Renal cortex interstitium (tissue), 15 donors: ENCODE measurements at places on chromosomes 11 and 22. TPM values are rescaled to one million over a fixed set of nuclear protein-coding genes. Genes with fewer than 3 reads are reported as not detected.
A peak's percentile ranks its signal among the peaks of the same experiment; 100 is the strongest.

- no peak for DNase-seq
Measured at GRCh38 chr11:92180226-92180625, 44.4 kb upstream of the FAT3 start.

DNA sequence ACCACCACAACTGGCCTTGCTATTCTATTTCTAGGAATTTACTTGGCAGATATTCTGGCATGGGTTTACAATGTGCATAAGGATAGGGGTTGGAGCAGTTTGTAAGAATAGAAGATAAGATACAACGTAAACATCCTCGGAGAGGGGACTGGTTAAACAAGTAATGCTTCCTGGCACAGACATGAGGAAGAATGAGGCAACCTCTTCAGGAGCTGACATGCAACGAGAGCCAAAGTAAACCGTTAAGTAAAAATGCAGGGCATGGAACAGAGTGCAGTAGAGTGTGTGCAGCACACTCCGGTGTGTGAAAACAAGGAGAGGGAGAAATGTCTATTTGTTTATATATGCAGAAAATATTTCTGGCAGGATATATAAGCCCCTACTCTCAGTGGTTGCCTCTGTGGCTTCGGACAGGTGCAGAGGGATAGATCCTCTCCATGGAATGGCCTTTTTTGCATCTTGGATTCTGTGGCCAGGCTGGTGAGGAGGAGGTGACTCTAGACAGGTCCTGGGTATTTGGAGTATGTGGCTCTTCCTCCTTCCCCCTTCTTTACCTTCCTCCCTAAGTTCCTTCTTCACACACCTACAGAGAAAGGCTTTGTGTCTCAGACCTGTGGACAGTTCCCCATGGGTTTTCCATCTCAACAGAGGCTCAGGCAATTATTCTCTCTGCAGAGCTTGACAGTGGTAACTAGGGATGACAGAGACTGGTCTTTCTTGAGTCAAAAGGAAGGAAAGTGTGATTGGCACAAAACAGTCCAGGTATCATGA lies 2.5 kb downstream of the RAB36 start:
- DNase-seq, result no peak

- DNase-seq, result no peak
Measured at GRCh38 chr11:12456651-12457579, 79.5 kb downstream of the PARVA start.

DNA sequence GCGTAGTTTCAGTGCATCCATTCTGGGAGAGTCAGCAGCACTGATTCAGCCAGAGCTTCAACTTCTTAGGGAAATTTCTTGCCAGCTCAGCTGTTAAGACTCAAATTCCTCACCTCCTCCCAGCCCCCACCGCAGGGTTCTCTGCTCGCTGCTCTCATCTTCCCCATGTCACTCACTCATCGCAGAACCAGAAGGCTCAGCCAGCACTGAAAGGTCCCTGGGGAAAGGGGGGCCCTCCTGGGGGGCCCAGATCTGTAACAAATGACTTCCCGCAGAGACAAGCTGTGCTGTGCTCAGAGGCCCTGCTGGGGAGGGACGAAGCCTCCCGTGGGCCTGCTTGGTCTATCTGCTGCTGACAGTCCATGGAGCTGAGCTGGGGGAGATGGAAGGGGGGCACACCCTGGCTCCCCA lies 220.6 kb downstream of the NTM start:
- DNase-seq, result no peak

DNA sequence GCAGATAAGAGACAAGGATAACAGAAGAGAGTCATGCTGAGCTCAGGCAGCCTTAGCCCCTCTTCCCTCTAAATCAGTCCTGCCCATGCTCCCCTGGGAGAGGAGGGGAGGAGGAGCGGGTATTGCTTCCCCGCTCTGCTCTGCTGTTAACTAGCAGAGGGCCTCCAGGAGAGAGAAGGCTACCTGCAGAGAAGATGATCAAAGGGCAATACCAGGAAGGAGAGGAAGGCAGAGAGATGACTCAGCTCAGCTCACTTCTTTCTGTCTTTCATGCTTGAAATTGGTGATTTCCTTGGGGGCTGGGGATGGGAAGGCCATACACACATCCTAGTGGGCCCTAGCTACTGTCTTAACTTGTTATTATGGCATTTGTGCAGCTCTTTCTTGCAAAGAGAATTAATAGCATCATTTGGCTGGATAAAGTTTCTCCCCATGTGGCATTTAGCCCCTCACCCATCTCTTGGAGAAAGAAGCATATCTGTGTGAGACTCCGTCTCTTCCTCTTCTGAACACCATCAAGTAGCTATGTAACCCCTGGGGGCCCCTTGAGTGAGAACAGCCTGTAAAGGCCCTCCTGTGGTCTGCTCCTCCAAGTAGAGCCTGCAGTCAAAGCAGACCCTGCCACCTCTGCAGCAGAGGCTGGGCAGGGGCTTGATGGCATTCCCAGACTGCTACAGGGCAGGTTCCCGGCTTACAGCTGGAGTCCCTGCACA lies 33.4 kb upstream of the AMOTL1 start:
- no peak for DNase-seq

Gene CFAP300
- polyA plus RNA-seq, result 6.5 TPM

GRCh38 chr11:2265396-2265795 lies 5.0 kb downstream of the ASCL2 start:
- DNase-seq, result no peak

DNA sequence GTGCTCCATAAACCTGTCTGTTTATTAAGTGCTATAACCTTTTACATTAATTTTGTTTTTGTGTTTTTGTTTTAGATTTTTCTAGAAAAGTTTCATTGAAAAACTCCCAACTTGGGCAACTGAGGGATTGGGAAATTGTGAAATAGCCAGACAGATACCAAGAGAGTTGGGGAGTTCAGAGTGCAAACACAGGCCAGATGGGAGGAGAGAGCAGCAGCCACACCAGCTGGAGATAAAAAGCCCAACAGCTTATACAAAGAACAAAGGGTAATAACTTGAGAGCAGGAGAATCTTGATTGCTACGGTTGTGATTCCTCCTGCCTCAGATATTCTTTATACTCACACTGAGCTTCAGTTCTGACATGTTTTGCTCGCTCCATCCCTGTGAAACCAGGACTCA lies 1642.2 kb downstream of the LRRC4C start:
- DNase-seq, result peak; percentile 1

Gene CCDC117
- 43.1 TPM for polyA plus RNA-seq

Gene CCDC81
- polyA plus RNA-seq, result 1.1 TPM

DNA sequence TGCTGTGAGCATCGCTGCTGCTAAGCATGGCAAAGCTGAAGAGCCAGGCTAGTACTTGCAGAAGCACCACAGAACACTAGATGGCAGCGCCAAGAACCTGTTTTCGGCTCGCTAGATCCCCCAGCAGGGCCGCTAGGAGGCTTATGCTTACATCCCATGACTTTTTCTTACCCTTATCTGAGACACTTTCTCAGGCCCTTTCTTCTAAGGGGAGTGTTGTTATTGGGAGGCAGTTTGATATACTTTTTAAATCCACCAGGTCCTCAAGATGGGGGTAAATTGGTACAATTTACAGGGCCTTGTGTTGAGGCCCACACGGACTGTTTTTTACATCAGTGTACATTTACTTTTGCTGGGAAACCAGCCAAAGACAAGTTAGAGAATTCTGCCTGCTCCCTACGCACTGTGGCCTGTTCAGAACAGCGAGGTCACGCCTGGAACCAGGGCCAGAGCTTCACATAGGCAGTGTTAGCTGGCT lies 4.0 kb downstream of the TRIM6 start:
- DNase-seq, result no peak

DNA sequence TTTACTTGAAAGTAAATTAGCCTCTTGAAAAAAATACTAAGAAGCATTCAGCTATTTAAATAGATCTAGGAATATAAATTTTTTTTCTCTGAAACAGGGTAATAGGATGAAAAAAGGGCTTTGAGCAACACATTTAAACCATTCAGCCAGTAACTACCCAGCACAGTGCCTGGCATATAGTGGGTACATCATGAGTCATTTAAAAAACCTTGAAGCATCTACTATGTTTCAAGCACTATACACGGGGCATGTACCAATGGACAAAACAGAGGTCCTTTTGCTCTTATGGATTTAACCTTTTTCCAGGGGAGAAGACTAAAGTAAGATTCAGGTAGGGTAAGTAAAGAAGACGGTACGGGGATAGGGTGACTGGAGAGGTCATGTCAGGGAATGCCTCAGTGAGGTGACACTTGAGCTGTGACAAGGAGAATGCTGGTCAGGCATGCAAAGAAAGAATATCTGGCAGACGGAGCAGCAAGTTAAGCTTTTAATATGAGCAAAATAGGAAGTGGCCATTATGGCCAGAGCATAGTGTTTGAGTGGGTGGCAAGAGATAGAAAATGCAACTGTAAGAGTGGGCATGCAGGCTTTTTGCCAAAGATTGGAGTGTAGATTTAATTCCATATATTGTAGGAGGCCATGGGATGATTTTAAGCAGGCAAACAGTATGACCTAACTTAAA lies 101.1 kb downstream of the HIPK3 start:
- no peak for DNase-seq

DNA sequence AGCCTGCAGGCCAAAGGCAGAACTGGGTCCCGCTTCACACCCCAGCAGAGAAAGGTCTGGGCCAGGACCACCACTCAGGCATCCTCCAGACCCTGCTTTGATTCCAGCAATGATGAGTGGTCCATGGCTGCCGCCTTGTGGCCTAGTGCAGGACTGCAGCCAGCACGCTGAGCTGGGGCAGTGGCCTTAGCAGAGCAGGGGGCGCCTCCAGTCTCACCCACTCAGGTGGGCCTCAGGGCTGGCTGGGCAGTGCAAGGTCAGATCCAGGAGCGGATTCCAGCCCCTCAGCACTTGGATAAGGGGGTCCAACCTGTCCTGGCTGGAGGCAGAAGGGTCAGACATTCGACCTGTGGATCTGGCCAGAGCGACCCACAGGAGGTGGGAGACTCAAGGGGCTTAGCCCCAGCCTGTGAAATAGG lies 9.6 kb upstream of the PDE2A start:
- no peak for DNase-seq

Gene RFPL3
- polyA plus RNA-seq, result 0.18 TPM

GRCh38 chr22:27075891-27076290 lies 418.5 kb downstream of the MIAT start:
- DNase-seq, result no peak

Gene CRACR2B
- 19.4 TPM for polyA plus RNA-seq

DNA sequence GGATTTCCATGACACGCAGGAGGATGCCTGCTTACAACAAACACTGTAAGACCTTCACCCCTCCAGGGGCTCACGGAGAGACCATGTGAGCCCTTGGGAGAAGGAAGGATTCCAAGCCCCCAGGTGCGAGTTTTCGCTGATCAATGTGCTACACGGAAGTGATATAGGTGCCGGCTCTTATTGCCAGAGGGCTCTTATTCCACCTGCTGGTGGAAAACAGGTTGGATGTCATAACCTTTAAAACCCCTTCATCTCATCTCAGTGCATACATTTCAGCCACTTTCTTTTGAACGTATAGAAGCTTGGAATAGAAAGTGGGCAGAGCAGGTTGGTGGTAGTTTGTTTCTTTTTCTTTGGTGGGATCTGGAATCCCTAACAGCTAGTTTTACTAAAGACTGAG lies 25.8 kb downstream of the LAYN start:
- no peak for DNase-seq

DNA sequence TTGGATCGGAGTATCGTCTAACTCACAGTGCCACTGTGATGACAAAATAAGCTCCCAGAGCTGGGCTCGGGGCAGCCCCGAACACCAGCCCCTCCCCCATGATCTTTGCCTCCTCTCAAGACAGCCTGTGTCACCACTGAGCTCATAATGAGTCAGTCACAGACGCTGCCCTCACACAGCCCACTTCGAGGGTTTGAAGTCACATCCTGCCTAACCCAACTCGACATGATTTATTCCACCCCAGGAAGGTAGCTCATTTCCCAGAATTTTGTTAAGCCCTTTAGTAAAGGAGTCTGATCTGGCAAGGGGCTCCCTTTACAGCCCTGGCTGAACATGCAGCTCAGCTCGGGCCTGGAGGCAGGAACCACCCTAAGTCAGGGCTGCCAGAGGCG lies 22.8 kb downstream of the MYH9 start:
- DNase-seq, result no peak

- DNase-seq, result no peak
Measured at GRCh38 chr11:103737037-103737622, 299.3 kb upstream of the DDI1 start.

- DNase-seq, result no peak
Measured at GRCh38 chr11:24828938-24829605, 332.2 kb downstream of the LUZP2 start.

DNA sequence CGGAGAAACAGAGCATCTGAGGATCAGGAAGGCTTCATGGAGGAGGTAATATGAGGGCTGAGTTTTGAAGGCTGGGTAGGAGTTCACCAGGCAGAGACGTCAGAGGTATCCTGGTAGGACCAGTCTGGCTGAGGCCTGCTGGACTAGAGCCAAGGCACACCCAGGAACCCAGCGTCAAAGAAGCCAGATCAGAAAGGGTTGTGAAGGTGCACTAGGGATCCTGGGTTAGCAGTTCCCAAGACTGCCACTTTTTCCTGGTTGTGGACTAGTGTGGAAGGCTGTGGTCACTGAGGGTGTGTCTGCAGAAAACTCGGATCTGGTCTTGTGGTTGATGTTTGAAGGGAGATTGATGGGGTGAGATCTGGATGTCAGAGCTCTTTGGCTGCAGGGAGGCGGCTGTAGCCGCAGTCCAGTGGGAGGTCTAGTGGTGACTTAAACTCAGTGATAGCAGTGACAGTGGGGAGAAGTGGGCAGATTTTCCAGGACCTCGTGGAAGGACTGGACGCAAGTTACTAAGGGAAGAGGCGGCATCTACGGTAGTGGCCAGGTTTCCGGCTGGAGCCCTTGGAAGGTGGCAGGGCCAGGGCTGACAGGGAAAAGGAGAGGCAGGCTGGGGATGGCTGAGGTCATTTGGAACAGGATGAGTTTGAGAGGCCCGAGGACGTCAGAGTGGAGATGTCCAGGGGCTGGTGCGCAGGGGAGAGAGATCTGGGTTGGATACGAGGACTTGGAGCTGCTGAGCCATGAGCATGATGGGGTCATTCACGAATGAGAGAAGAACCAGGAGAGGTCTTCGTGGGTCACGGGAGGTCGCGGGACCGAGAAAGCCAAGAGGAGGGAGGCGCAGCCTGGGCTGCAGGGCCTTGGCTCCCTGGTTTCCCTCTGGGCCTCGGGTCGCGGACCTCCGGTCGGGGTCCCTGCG lies 10.9 kb downstream of the RELA start:
- DNase-seq, result no peak

GRCh38 chr11:48043991-48044512 lies 63.7 kb downstream of the PTPRJ start:
- no peak for DNase-seq

Gene ATG16L2
- 54.8 TPM for polyA plus RNA-seq

- DNase-seq, result no peak
Measured at GRCh38 chr11:65868076-65868667, 4.4 kb downstream of the EFEMP2 start.

GRCh38 chr11:62131170-62131464 lies 7.3 kb downstream of the INCENP start:
- no peak for DNase-seq

- DNase-seq, result no peak
Measured at GRCh38 chr11:61098778-61099177, 3.5 kb upstream of the CD5 start.

Gene OR2AG2
- not detected for polyA plus RNA-seq

Gene HORMAD2
- polyA plus RNA-seq, result 0.10 TPM

- no peak for DNase-seq
Measured at GRCh38 chr11:93843906-93844305, 6.5 kb downstream of the VSTM5 start.

Gene APOL5
- polyA plus RNA-seq, result not detected

Gene FAT3
- polyA plus RNA-seq, result 9.7 TPM
